ENCODE measurements at places on chromosomes 5 and 9.
A peak's percentile ranks its signal among the peaks of the same experiment; 100 is the strongest.

GRCh38 chr5:107456281-107456715 is 214.4 kb downstream of the EFNA5 start:
- no peak for DNase-seq

GRCh38 chr9:89637787-89638186 is 33.0 kb downstream of the GADD45G start:
- no peak for DNase-seq

GRCh38 chr9:130672933-130673615 is 8.7 kb downstream of the PRDM12 start:
- no peak for DNase-seq

DNA sequence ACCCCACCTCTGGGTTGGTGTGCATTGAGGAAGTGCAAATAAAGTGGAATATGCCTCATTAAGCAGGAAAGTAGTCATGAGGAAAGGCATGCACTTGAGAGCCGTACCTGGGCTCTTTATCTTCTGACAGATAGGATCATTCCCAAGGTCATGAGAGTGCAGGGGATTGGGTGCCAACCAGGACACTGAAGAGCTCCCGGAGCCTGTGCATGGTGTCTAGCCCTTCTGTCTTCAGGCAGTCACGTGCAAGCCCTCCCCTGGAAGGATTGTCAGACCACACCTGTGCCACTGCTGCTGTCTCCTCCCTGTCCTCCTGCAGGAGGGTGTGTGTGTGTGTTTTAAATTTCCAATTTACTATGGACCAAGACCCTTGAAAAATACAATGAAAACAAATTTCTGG is 69.6 kb downstream of the PDE8B start:
- DNase-seq = no peak

- DNase-seq = no peak
Observed at GRCh38 chr9:28135549-28135948, 562.3 kb upstream of the C9orf72 start.

- DNase-seq = no peak
Observed at GRCh38 chr5:69167493-69167855, 524 bp downstream of the CCNB1 start.

DNA sequence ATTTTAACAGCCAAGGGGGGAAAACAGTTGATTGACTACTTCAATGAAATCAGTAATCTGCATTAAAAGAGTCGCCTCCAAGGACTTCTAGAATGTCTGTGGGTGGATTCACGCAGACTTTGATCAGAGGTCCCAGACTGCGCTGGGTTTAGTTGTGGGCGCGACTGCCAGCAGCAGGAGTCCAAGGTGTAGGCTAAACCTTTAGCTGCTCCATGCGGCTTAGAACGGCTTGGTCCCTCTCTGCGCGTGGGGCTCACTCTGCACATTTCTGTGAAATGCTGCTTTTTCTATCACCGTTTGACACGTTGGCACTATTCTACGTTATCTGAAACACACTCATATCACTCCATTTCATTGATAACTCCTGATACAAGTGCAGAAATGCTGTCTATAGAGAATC is 48.6 kb upstream of the IRX2 start:
- DNase-seq = no peak

DNA sequence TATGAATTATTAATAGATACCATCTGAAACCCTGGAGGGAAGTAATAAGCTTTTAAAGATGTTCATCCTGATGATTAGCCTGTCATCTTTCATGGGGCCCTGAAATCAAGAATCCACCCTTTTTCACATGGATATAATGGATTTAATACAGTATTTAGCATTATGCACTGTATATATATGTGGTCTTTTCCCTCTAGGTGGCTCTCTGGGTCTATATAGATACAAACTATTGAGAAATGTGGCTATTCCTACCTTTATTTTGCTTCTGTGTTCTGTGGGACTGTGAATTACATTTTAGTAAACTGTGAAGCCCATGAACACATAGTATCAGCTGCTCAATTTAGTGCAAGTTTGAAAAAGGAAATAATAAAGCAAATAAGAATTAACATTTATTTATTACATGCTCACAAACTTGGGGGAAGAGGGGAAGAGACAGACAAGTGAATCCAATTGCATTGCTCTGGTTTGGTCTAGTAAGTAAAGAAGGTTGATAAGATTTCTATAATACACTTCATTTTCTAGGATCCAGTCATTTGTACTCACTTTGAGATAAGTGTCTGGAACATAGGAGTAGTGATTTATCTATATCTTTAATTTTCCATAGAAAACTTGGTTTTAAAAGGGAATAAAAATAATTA is 112.2 kb downstream of the SCAMP1 start:
- DNase-seq = no peak

DNA sequence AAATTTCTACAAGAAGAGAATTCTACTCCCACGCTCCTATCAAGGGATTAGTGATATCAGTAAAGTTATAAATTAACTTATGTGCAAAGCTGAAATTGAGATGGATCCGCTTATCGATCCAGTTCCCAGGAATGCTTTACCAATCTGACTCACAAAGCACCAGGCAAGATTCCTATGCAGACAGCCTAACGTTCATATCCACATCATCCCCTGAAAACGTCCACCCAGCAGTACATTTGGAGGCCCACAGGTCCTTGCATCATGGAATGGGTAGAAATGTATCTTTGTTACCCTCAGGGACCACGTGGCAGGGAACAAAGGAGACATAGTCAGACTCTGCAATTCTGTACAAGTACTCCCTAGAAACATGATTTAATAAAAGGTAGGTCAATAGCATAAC is 147.4 kb downstream of the ESM1 start:
- no peak for DNase-seq

GRCh38 chr5:102902135-102902448 is 147.0 kb downstream of the PAM start:
- no peak for DNase-seq

GRCh38 chr9:134069480-134070399 is 1.9 kb upstream of the BRD3 start:
- no peak for DNase-seq

GRCh38 chr5:80569961-80570786 is at the start of gene ANKRD34B:
TSS of gene ANKRD34B (minus strand) at chr5:80570280. CDS start at chr5:80560019, 10,261 bp downstream.
- no peak for DNase-seq

DNA sequence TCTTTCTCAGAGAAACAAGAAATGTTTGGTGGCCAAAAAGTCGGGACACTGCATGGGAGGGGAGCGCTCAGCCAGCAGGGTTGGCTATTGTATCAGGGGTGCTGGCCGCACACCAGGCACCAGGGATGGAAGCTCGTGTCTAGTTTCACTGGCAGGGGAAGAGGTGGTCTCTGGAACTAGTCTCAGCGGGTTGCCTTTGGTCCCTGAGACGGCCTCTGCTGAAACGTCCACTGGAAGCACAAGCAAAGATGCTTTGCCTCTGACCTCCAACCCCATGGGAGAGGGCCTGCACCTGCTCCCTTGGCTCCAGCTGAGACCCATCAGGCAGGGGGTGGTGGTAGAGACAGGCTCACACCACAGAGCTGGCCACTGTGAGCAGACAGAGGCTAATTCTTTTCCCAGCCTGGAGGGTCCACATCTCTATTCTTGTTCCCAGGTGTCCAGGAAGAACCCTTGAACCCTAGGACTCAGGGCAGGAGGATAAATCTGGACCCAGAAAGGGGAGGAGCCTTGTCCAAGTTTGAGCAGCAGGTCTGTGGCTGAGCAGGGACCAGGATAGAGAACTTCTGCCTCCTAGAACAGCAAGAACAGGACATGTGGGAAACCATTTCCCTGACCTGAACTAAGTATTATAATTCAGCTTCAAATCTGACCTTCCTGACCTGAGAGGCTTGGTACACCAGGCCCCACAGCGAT is 102.6 kb downstream of the RGS3 start:
- DNase-seq = no peak

DNA sequence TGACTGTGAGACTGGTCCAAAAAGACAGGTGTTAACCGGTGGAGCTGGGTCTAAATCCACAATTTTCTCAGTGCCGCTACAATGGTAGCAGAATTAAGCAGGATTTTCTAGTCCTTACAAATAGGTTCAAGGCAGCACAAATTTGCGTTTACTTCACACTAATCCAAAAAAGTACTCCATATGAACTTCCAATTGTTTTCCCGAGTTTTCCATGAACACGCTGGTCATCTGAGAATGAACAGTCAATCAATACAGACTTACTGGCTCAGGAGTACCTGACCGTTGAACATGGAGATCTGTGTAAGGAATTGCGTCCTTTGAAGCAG is 709 bp downstream of the SLC35D2 start:
- no peak for DNase-seq

GRCh38 chr5:35852084-35852734 is 4.5 kb upstream of the IL7R start:
- DNase-seq = no peak

DNA sequence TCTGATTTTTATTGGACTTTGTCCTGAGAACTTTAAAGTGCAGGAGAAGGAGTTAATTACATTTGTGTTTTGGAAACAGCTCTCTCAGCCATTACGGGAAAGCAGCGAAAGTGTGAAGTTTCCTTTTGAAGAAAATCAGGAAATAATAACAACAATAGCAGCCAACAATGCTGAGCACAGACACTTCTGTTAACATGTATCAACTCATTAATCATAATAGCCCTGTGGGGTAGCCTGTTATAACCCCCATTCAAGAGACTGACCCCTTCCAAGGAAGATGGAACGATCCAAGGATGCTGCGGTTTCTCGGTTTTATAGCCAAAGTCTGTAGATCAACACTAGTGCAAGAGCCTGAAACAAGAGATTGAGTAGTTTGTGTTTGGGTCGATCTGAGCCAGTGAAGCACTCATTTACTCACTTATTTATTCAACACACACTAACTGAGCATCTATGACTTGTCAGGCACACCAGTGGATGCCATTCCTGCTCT is 195.5 kb downstream of the DRD1 start:
- DNase-seq = no peak

DNA sequence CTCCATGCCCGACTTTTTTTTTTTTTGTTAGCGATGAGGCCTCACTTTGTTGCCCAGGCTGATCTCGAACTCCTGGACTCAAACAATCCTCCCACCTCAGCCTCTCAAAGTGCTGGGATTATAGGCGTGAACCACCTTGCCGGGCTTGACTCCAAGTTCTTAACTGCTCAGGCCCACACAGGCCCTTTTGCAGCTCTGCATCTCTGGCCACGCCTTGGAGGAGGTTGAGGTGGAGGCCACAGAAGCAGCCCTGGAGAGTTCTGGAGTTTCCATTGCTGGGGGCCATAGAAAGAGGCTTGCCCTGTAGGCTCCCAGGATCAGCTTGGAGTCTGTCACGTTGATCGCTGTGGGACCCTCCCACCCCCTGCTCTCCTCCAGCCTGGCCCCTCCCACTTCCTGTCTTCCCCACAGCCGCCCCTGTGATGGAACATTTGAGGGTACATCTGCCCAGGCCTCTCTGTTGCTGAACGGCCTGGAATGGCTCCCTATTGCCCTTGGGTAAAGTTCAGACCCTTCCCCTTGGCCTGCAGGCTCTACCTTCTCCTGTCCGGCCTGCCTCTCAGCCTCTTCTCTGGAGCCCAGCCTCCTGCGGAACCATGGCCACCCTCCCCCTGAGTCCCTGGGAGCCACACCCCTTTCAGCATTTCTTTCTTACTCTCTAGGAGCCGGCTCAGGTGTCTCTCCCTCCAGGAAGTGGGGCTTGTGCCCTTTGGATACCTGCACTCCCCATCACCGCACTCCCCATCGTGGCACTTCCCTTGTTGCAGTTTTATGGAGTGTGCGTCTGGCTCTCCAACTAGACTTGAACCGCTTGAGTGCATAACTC is 30.4 kb upstream of the IER5L start:
- DNase-seq = peak; percentile 36

DNA sequence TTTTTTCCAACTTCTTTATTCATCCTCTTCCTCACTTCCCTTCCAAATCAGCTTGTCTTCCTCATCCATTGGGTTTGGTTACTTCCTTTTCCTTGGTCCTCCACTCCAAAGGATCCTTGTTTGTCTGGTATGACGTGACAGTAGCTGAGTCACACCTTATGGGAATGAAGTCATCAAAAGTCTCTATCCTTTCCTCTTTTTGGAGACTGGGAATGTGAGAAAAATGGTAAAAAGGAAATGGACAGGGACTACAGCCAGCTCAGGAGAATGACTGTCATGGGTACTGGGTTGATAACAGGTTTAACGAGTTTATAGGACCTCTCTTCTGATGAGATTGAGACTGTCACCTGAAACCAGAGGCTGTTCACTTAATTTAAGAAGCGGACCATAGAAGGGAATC is 76.2 kb upstream of the MYO10 start:
- no peak for DNase-seq

DNA sequence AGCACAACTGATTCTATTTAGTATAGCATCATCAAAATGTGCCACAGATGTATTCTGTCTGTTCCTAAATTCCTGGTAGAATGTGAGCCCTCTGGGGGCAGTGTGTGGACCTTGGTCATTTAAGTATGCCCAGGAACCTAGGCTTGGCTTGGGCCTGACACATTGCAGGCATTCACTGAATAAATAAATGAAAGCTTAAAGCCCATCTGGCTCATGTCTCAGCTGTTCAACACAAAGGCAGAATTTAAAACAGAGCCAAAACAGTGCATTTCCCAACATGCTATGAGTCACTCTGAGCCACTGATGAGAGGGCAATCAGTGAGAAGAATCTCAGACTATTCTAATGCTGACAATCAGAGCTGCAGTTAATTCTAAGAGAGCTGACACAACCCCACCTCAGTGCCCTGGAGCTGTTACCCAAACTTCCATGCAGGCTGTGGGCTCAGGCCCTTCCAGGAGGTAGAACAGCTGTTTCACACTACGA is 8.1 kb downstream of the FAM193B start:
- no peak for DNase-seq

- DNase-seq = no peak
Observed at GRCh38 chr5:14946815-14947620, 75.4 kb upstream of the ANKH start.

DNA sequence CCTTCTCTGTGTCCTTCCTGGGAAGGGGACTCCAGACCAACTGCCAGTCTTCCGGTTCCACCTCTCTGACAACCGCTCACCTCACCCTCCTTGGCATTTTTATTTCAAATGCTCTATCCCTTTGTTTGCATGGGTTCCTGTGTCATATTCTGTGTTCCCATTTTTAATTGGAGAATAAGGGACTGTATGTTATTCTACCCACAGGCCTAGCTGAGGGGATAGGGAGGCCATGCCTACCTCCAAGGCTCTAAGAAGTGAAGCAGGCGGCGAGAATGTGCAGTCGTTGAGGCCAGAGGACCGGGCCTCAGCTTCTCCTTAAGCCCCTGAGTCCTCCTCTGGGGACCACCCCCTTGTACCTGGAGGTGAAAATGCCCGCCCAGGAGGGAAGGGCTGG is 936 bp upstream of the WDR5 start:
- DNase-seq = no peak

GRCh38 chr9:96494215-96494800 is 44.3 kb downstream of the HABP4 start:
- DNase-seq = no peak

All from stimulated activated CD8-positive, alpha-beta memory T cell treated with anti-CD3 and anti-CD28 coated beads, Interleukin-15, amount 100 ng/mL, for 1 hour (primary cell).